ENCODE measurements at places on chromosomes 3 and 15.
A peak's percentile ranks its signal among the peaks of the same experiment; 100 is the strongest.

- H3K27me3 ChIP-seq, result no peaks in the 10 kb centered on the region
- no peaks in the 10 kb centered on the region for H3K36me3 ChIP-seq
- H3K4me3 ChIP-seq, result no peak overlapping the region
- peak; percentile 4 for DNase-seq
- H3K27ac ChIP-seq, result no peak overlapping the region
- no peaks in the 10 kb centered on the region for H3K4me1 ChIP-seq
These were observed 407.6 kb downstream of the ZIC1 start for GRCh38 chr3:147816752-147817151.

- H3K27ac ChIP-seq, result no peak overlapping the region
- H3K27me3 ChIP-seq, result no peaks in the 10 kb centered on the region
- no peak for DNase-seq
- no peaks in the 10 kb centered on the region for H3K36me3 ChIP-seq
- H3K4me3 ChIP-seq, result no peak overlapping the region
- no peaks in the 10 kb centered on the region for H3K4me1 ChIP-seq
These were observed 42.0 kb upstream of the KCNH8 start for GRCh38 chr3:19106307-19106706.

GRCh38 chr15:40272485-40273056 is 10.3 kb downstream of the ANKRD63 start:
- H3K4me3 ChIP-seq, result no peak overlapping the region
- H3K27ac ChIP-seq, result no peak overlapping the region
- no peaks in the 10 kb centered on the region for H3K4me1 ChIP-seq
- no peaks in the 10 kb centered on the region for H3K36me3 ChIP-seq

DNA sequence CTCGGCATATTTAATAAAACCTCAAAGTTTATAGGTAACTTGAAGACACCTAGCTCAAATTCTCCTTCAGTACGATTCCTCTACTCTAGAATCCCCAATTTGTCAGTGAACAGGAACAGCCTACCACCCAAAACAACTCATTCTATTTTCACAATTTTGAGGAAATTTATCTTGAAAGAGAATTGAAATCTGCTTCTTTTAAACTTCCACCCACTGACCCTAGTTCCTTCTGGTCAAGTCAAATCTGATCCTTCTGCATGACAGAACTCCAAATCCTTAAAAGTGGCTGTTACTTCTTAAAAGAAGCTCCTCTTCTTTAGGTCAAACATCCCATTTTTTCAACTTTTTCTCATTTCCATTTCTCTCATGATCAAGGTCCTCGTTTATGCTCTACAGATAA is 4.4 kb downstream of the GABPB1 start:
- no peaks in the 10 kb centered on the region for H3K36me3 ChIP-seq
- H3K27me3 ChIP-seq, result no peaks in the 10 kb centered on the region
- H3K4me1 ChIP-seq, result no peaks in the 10 kb centered on the region
- H3K4me3 ChIP-seq, result no peak overlapping the region
- no peak for DNase-seq

DNA sequence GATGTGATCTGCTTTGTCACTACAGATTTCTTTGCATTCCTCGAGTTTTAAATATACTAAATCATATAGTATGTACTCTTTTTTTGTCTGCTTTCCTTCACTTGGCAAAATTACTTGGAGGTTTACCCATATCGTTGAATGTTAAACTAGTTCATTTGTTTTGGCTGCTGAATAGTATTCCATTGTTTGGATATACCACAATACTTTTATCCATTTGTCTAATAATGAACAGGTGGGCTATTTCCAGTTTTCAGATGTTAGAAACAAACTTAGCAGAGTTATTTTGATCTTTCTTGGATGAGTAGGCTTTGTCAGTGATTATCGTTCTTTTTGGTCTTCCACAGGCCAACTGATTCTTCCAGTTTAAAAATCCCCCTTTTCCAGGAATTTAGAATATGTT is 154.0 kb upstream of the TGFBR2 start:
- no peaks in the 10 kb centered on the region for H3K36me3 ChIP-seq
- H3K27ac ChIP-seq, result no peak overlapping the region
- H3K4me1 ChIP-seq, result peaks cover 2% of the 10 kb centered on the region
- H3K27me3 ChIP-seq, result no peaks in the 10 kb centered on the region

DNA sequence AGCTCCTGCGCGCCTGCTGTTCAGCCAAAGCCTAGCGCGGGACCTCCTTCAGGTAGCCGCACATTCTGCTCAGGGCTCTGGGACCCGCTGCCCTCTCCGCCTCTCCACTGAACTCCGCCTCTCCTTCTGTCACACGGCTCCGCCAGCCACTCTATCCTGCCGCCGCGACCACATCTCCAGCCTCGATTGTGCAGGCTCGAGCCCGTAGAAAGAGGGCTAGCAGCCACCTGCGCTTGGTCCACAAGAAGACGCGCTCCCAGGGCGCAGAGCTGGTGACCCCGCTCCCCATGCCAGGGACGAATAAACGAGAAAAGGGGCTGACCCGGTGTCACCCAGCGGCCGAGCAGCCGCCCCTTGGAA is 1.1 kb upstream of the VIPR1 start:
- H3K4me3 ChIP-seq, result no peak overlapping the region
- H3K27ac ChIP-seq, result peak overlapping the region; percentile 83
- no peaks in the 10 kb centered on the region for H3K4me1 ChIP-seq
- H3K36me3 ChIP-seq, result no peaks in the 10 kb centered on the region
- no peak for DNase-seq

GRCh38 chr3:137789236-137789635 is 25.1 kb downstream of the SOX14 start:
- peaks cover 4% of the 10 kb centered on the region for H3K27me3 ChIP-seq
- no peak overlapping the region for H3K4me3 ChIP-seq
- no peaks in the 10 kb centered on the region for H3K36me3 ChIP-seq
- H3K4me1 ChIP-seq, result no peaks in the 10 kb centered on the region

- no peaks in the 10 kb centered on the region for H3K27me3 ChIP-seq
- DNase-seq, result no peak
- H3K36me3 ChIP-seq, result no peaks in the 10 kb centered on the region
- no peak overlapping the region for H3K4me3 ChIP-seq
These were observed 69.9 kb downstream of the TNIK start for GRCh38 chr3:171390051-171390941.

DNA sequence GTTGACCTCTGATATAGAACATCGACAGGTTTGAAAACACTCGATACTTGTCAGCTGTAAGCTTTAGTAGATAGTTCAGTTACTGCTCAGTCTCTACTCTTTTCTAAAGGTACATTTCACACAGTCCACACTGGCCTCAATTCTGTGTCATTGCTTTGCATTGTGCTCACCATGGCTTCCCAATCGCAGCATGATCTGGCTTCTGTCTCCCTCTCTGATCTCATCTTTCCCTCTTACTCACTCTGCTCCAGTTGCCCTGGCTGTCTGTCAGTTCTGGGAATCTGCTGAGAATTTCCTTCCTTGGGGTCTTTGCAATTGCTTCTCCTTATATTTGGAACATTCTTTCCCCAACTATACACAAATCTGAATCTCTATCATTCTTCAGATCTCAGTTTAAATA is 80.6 kb downstream of the GTF2E1 start:
- no peak overlapping the region for H3K27ac ChIP-seq
- DNase-seq, result no peak
- H3K4me1 ChIP-seq, result no peaks in the 10 kb centered on the region
- H3K4me3 ChIP-seq, result no peak overlapping the region

GRCh38 chr15:40796512-40796911 is 10.4 kb upstream of the ZFYVE19 start:
- no peaks in the 10 kb centered on the region for H3K36me3 ChIP-seq
- H3K4me3 ChIP-seq, result no peak overlapping the region
- H3K27me3 ChIP-seq, result no peaks in the 10 kb centered on the region
- no peaks in the 10 kb centered on the region for H3K4me1 ChIP-seq
- H3K27ac ChIP-seq, result no peak overlapping the region

GRCh38 chr15:78991879-78992278 is 47.0 kb upstream of the CTSH start:
- no peaks in the 10 kb centered on the region for H3K36me3 ChIP-seq
- peaks cover 8% of the 10 kb centered on the region for H3K4me1 ChIP-seq
- no peaks in the 10 kb centered on the region for H3K27me3 ChIP-seq
- peak overlapping the region; percentile 78 for H3K27ac ChIP-seq

GRCh38 chr3:79424811-79425210 is 343.0 kb downstream of the ROBO1 start:
- H3K27ac ChIP-seq, result no peak overlapping the region
- no peaks in the 10 kb centered on the region for H3K36me3 ChIP-seq
- H3K27me3 ChIP-seq, result no peaks in the 10 kb centered on the region
- no peak for DNase-seq
- H3K4me3 ChIP-seq, result no peak overlapping the region
- no peaks in the 10 kb centered on the region for H3K4me1 ChIP-seq

GRCh38 chr3:13179181-13179580 is 106.0 kb upstream of the IQSEC1 start:
- no peaks in the 10 kb centered on the region for H3K36me3 ChIP-seq
- H3K4me3 ChIP-seq, result no peak overlapping the region
- no peaks in the 10 kb centered on the region for H3K27me3 ChIP-seq
- no peak for DNase-seq

GRCh38 chr15:78716651-78717050 is 75.6 kb upstream of the CHRNB4 start:
- no peaks in the 10 kb centered on the region for H3K27me3 ChIP-seq
- no peaks in the 10 kb centered on the region for H3K4me1 ChIP-seq
- H3K4me3 ChIP-seq, result no peak overlapping the region
- no peaks in the 10 kb centered on the region for H3K36me3 ChIP-seq

GRCh38 chr15:64720188-64720587 is 55.2 kb downstream of the RBPMS2 start:
- no peak overlapping the region for H3K4me3 ChIP-seq
- no peak overlapping the region for H3K27ac ChIP-seq
- no peaks in the 10 kb centered on the region for H3K27me3 ChIP-seq
- H3K36me3 ChIP-seq, result no peaks in the 10 kb centered on the region

- peaks cover 3% of the 10 kb centered on the region for H3K4me1 ChIP-seq
- no peak for DNase-seq
- H3K36me3 ChIP-seq, result no peaks in the 10 kb centered on the region
- H3K27me3 ChIP-seq, result no peaks in the 10 kb centered on the region
These were observed 20.2 kb downstream of the ATOSA start for GRCh38 chr15:52658955-52659354.

GRCh38 chr3:126870608-126871210 is 112.2 kb upstream of the PLXNA1 start:
- H3K4me1 ChIP-seq, result no peaks in the 10 kb centered on the region
- H3K36me3 ChIP-seq, result no peaks in the 10 kb centered on the region
- no peak overlapping the region for H3K4me3 ChIP-seq
- H3K27me3 ChIP-seq, result no peaks in the 10 kb centered on the region

DNA sequence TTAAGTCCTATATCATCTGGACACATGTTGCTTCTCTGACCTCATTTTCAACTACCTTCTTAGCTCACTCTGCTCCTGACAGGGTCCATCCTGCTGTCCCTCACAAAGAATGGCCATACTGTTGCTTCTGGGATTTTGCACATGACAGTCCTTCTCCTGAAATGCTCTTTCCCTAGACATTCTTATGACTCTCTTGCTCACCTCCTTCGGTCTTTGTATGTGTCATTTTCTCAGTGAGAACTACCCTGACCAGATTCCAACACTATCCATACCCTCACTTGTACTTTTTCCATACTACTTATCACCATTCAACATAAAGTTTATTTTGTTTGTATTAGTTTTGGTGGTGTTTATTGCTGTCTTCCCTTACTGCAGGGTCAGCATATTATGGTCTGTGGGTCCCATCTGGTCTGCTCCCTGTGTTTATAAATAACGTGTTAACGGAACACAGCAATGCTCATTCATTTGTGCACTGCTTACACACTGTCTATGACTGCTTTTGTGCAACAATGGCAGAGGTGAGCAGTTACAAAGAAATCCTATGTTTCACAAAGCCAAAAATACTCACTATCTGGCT is 159.5 kb downstream of the SPATA16 start:
- DNase-seq, result no peak
- H3K27me3 ChIP-seq, result no peaks in the 10 kb centered on the region
- H3K4me1 ChIP-seq, result no peaks in the 10 kb centered on the region
- no peak overlapping the region for H3K27ac ChIP-seq
- no peaks in the 10 kb centered on the region for H3K36me3 ChIP-seq

- H3K36me3 ChIP-seq, result no peaks in the 10 kb centered on the region
- DNase-seq, result no peak
- no peak overlapping the region for H3K27ac ChIP-seq
- no peak overlapping the region for H3K4me3 ChIP-seq
- H3K4me1 ChIP-seq, result no peaks in the 10 kb centered on the region
These were observed 191.0 kb downstream of the EPHB1 start for GRCh38 chr3:134985864-134986715.

- no peaks in the 10 kb centered on the region for H3K36me3 ChIP-seq
- no peaks in the 10 kb centered on the region for H3K4me1 ChIP-seq
- no peaks in the 10 kb centered on the region for H3K27me3 ChIP-seq
- no peak overlapping the region for H3K27ac ChIP-seq
These were observed 20.6 kb downstream of the CD80 start for GRCh38 chr3:119538772-119539171.

GRCh38 chr15:75136118-75136517 is 65.6 kb upstream of the C15orf39 start:
- H3K27ac ChIP-seq, result no peak overlapping the region
- no peak for DNase-seq
- no peaks in the 10 kb centered on the region for H3K4me1 ChIP-seq
- H3K27me3 ChIP-seq, result no peaks in the 10 kb centered on the region
- H3K36me3 ChIP-seq, result no peaks in the 10 kb centered on the region

GRCh38 chr3:111351334-111351733 is 190.7 kb upstream of the CD96 start:
- no peaks in the 10 kb centered on the region for H3K27me3 ChIP-seq
- H3K4me1 ChIP-seq, result no peaks in the 10 kb centered on the region
- H3K4me3 ChIP-seq, result no peak overlapping the region
- H3K27ac ChIP-seq, result no peak overlapping the region
- H3K36me3 ChIP-seq, result no peaks in the 10 kb centered on the region

DNA sequence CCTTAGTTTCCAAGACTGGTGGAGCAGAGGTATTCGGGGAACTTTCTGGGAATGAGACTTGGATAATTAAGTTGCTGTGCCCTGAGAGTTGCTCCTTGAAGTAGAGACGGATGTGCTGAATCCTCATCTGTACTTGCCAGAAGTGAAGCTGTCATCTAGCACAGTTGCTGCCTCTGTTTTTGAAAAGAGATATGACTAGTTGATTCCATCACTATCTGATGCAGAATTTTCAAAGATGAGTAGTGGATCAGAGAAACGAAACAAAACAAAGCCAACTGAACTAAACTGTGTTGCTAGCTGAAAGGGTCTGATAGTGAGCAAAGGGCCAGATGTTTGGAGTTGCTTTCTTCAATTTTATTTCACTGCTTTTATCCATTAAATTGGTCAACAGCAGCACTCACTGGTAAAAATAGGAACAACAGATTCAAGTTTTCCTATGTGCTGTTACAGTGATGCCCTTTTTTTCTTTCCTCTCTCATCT is 52.7 kb downstream of the MITF start:
- no peaks in the 10 kb centered on the region for H3K27me3 ChIP-seq
- no peaks in the 10 kb centered on the region for H3K4me1 ChIP-seq

DNA sequence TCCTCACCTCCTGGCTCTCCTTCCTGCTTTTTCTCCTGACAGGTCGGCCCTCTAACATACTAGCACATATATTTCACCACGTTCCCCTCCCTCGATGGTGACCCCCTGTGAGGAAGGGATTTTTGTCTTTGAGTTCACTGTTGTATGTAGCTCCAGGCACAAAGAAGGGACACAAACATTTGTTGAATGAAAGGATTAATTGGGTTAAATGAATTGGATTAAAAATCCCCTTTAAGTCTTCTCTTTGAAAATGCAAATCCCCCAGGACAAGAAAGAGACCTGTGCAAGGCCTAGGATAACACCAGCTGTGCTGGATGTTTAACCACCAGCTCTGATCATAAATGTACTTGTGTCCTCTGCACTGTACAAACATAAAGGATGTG is 3.3 kb downstream of the CALML4 start:
- no peaks in the 10 kb centered on the region for H3K27me3 ChIP-seq
- H3K36me3 ChIP-seq, result no peaks in the 10 kb centered on the region
- DNase-seq, result no peak
- H3K27ac ChIP-seq, result no peak overlapping the region
- peaks cover 13% of the 10 kb centered on the region for H3K4me1 ChIP-seq

Data from prostate gland (tissue), 2 donors.